Occipital lobe (tissue), 3 donors: ENCODE measurements at places on chromosomes 2 and 18.

DNA sequence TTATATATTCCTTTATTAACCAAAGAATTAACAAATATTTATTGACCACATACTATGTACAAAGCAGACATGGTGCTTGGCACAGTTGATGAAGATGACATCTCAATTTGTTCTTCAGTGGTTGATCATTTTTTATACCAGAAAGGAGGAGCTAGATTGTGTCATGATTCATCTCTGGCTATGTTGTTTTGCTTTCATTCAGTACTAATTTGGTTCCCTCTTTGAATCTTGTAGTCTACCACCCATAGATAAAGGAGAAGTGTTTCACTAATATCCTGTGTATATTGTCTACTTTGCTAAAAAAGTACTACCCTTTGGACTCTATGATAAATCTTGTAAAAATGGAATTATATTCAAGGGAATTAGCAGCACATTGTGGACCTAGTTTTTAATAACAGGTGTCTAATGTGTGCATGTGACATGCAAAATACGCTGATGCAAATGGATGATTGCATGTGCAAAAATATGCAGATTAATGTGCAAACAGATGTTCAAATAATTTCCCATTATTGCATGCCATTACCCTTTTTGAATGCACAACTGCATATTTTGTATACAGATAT, 313.2 kb upstream of the ZEB2 start:
- no peak for DNase-seq

GRCh38 chr2:54915101-54915500, 135.2 kb downstream of the RTN4 start:
- DNase-seq, result no peak

DNA sequence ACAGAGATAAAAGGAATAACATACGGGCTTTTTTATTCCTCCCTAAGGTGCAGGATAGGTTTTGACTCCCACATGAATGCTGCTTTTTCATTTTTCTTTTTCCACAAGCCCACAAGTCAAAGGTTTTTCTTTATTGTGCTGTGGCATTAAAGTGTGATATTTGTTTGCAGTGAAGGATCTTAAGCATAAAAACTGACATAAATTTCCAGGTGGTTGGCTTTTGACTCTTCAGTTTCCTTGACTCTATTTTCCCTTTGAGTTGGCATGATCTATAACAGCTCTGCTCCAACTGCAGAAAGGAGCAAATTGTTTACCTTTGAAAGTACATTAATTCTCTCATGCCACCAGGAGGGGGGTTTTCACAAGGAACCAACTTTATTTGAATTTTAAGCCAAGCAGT, 326.2 kb upstream of the FAM98A start:
- no peak for DNase-seq

DNA sequence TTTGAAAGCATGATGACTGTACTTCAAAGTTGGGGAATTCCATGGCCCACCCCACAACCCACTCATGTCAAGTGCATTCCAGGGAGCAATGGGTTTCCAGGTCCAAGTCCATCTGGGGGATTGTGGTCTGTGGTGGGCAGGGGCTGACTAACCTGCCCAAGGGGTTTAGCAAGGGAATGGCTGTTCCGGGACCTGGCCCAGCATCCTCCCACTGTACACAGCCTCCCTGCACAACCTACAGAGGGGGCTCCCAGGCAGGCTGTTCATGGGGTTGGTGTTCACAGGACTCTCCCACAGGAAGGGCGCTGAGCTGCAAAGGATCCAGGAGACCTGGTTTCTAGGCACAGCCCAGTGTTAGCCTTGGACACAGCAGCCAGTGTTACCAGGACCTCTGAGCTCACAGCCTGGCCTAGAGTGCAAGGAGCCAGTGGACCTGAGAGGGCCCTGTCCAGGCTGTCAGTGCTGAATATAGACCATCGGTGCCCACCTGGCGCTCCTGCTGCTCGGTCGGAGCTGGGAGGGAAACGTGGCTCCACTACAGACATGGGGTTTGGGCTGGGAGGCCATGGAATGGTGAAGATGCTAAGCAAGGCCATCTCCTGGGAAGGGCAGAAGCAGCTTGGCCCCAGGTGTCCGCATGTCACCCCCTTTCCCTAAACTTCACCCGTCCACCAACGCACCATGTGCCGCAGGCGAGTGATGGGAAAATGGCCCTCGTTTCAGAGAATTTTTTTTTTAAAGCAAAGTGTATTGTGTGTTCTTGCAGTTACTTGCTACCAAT, 317.2 kb downstream of the GBX2 start:
- DNase-seq, result no peak

DNA sequence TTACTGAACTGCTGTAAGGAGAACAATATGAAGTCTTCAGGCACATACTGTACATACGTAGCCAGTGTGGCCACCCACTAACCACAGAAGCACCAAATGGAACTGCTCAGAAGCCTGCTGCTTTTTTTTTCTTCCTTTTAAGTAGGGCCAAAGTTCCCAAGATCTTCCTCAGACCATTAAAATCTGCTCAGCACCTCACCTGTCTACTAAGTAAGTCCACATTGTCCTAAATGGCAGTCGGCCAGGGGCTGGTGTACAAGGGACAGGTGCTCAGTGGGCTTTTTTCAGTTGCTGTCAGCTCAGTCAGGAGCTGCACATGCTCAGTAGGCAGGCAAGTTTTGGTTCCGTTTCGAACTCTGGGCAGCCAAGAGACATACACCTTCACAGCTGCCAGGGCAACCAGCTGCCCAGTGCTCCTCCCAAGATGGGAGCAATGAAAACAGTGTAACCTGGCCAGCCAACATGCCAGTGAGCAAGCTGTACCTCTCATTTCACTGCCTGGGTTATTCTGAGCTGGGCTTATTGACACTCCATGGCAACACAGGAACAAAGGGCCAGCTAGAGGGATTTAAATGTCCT, 86.1 kb downstream of the ACVR1 start:
- DNase-seq, result no peak

- DNase-seq, result no peak
These were observed 10.3 kb downstream of the FBLN7 start for GRCh38 chr2:112148477-112148876.

- no peak for DNase-seq
These were observed 337.8 kb upstream of the CDH2 start for GRCh38 chr18:28514699-28515098.

DNA sequence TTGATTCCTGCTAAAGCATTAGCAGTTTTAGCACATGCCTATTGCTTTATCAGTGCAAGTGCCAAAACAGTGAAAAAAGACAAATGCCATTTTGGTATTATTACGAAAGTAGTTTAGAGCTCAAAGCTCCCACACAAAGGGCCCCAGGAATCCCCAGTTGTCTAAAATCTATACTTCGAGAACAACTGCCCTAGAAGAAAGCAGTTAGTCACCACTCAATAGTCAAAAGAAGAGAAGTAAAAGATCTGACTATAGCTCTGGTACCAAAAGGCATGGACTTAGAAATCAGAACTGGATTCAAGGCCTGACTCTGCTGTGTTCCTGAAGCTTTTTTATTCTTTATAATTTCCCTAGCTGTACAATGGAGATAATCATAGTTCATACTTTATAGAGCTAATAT, 21.8 kb downstream of the SCN3A start:
- no peak for DNase-seq

DNA sequence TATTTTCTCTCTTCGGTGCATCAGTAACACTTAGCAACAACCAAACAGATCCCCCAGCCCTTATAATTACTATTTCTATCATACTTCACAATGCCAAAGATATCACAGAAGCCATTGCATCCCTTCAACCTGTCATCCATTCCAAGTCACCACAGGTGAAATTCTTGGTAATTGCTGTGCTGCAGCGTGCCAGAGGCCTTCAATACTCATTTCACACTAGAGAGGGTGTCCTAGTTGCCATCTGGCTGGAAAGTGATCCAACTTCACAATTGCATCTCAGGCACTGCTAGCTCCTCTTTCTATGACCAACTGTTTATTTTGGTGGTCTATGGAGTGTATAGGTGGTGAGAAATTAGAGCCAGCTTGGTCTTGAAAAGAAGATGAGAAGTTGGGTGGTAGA, 131.2 kb downstream of the NUP35 start:
- DNase-seq, result no peak
